Esophagus muscularis mucosa (tissue), 4 donors: ENCODE measurements at places on chromosomes 5 and 9. TPM values are rescaled to one million over a fixed set of nuclear protein-coding genes. Genes with fewer than 3 reads are reported as not detected.

The ZNF883 gene
- total RNA-seq, result 1.7 TPM

The FAM169A gene
- total RNA-seq, result 1.4 TPM

The SLC2A6 gene
- 8.6 TPM for total RNA-seq

GRCh38 chr5:73499756-73500155 lies 1.5 kb downstream of the BTF3 start:
- no peak for DNase-seq

DNA sequence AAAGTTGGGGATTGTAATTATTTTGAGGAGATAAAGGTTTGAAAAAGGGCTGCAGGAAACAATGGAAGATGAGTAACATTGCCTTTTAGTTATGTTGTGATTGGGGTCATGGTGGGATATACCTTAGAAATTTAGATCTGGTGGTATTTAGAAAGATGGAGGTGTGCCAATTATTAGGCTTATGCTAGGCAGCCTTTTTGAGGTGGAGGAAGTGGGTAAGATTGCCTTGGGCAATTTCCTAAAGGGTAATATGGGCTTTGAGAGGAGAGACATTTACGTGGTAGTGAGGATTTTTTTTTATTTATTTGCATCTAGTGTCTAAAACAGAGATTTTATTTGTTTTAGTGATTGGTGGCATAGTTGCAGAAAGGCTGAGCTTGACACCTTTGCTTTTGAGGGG lies 10.5 kb downstream of the HSPA4 start:
- DNase-seq, result no peak

DNA sequence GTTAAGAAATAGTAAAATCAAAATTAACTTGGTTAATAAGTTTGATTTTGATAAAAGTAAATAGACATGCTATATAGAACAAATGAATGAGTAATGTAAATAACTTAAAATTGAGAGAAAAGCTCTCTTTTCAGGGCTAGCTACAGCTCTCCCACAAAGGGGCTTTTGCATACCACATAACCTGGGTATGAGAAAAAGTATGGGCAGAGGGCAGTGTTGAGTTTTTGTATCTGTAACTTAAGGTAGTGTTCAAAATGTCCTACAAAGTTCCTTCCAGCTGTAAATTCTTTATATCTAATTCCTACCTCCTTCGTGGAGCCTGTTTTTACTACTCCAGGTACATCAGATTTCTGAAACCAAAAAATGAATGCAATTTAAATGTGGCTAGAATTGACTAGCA lies 18.9 kb upstream of the TTC33 start:
- no peak for DNase-seq

The CTXN3 gene
- not detected for total RNA-seq

- DNase-seq, result no peak
These were observed 19.7 kb downstream of the IQGAP2 start for GRCh38 chr5:76422742-76423141.

DNA sequence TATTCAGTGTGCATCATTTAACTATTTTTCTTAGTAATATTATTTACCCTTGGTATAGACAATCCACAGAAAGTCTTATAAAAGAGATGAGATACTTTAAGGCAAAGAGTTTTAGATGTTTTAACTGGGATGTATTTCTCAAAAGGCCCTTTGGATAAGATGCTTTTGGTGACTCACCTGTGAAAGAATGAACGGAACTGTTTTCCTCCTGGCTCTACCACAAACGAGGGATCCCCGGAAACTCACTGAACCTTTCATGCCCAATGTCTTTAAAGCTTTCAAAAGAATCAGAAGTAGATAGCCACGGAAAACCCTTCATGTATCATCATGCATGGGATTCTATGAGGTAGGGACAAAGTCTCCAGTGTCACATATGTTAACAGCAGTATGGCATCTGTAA lies 1.6 kb downstream of the ZNF782 start:
- DNase-seq, result no peak

DNA sequence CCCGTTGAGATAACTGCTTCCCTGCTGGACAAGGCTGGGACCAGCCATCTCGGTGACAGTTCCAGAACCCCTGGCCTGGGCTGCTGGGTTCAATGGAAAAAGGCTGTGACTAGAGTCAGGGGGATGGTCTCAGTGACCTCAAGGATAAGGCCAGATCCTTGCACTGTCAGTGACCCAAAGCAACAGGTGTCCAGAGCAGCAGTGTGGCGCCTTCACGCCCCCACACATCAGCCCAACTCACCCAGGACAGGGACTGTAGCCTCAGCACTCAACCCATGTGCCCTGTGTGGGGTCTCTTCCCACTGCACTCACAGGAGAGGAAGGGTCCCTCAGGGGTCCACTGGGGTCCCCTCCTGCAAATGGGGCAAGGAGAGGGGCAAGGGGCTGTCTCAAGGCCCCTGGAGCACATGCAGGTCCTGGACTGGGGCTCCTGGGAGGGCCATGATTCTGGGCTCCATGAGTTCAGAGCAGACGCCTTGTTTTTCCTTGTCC lies 698 bp upstream of the LCN2 start:
- DNase-seq, result no peak

The TRPM3 gene
- total RNA-seq, result 0.13 TPM

- DNase-seq, result no peak
These were observed 38.9 kb downstream of the PAM start for GRCh38 chr5:102794047-102794446.

The PCDHGC5 gene
- 1.3 TPM for total RNA-seq

The MUSK gene
- 1.5 TPM for total RNA-seq

The NPR3 gene
- total RNA-seq, result 2.1 TPM

The CARTPT gene
- total RNA-seq, result 7.4 TPM

DNA sequence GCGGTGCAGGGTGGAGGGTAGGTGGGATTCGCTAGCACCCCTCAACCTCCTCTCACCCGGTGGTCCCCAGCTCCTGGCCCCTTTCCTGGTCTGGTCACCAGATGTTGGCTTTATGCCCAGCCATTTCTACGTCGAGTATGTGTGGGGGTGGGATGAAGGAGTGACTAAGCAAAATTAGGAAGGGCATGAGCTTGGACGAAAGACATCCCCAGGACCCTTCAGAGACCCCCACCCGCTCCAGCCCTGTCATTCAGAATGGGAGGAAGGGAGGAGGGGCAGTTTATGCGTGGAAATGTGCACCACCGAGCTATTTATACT lies 742 bp downstream of the BHMT2 start:
- DNase-seq, result no peak

The IARS1 gene
- total RNA-seq, result 80.6 TPM

The NR6A1 gene
- 1.8 TPM for total RNA-seq

DNA sequence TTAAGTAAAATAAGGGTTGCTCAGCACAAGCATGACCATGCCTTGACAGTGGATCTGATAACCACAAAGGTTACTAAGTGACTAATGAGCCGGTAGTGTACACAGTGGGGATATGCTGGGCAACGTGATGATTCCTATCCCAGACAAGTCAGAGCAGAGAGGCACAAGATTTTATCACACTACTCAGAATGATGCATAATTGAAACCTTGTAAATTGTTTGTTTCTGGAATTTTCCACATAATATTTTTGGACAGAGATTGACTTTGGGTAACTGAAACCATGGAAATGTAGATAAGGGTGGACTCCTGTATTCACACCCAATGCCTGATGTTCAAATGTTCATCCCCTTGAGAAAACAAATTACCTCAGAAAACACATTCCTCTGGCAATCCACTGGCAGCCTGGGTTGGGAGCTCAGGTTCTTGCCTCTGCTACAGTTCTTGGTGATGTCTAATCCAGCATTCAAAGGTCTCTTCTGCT lies 16.2 kb upstream of the ERAP1 start:
- DNase-seq, result no peak

- DNase-seq, result no peak
These were observed 63.6 kb downstream of the PPIC start for GRCh38 chr5:122972877-122973276.

- peak; percentile 74 for DNase-seq
These were observed 100.4 kb downstream of the TRIM36 start for GRCh38 chr5:115069087-115069968.

DNA sequence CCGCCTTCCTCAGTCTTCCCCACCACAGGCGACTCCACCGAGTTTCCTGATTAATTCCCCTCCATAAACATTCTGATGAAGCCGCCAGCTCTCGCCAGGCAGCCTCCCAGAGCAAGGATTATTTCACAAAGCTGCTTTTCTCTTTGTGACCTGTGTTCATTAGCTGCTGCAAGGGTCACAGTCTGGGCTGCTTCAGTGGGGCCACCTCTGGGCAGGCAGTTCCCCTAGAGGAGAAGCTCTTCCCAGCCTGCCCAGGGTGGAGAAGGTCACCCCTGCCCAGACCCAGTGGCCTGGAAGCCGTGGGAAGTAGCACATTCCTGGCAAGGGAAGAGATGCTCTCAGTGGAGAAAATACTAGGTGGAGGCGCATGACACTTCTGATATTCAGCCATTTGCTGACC lies 58.4 kb upstream of the RAPGEF1 start:
- no peak for DNase-seq

GRCh38 chr5:117209479-117209878 lies 634.9 kb upstream of the SEMA6A start:
- no peak for DNase-seq

DNA sequence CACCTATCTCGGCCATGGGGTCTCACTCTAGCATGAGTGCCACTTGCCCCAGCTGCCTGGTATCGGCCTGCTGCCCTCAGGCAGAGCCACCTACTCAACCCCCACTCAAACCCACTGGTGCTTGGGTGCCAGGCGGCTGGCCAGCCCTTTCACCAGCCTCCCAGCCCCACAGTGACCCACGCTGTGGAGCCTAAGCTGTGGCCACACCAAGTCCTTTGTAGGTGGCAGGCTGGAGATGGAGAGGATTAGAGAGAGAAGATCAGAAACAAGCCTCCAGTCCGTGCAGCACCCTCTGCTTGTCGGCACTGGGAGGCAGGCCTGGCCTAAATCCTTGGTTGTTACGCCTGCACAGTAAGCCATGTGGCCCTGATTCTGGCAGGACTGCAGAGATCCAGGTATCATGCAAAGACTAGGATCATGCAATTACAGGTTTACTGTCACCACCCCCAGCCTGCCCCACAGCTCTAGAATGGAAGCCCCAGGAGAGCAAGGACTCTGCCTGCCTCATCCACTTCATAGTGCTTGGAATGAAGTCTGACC lies 171.7 kb downstream of the COL23A1 start:
- DNase-seq, result no peak

DNA sequence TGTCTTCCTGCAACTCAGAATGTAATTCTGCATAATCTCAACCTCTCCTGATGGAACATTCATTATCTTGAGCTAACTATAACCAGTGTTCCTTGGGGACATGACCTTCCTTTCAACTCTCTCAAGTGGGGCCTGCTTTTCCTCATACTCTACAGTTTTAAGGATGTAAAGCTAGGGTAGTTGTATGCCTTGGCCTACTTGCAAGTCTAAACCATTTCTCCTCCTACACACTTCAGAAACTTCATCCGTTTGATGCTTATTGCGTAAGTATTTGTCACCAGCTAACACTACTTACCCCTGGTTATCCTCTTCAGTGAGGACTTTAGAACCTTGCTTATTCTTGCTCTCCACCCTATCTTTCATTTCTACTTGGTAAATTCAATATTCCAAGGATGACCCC lies 548.9 kb downstream of the HINT1 start:
- DNase-seq, result no peak

DNA sequence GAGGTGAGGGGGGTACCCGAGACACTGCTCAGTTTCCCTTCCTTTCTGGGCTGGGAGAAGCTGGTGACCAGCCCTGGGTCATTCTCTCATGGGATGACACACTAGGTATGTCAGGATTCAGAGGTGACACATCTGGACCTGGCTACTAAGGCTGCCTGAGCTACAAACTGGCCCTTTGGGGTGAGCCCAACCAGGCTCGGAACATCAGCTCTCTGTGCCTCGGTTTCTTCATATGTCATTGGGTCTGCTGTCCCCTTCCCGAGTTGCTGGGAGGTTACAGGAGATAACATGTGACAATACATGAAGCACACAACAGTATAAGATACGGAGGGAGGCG lies 11.8 kb downstream of the CARD19 start:
- DNase-seq, result no peak

The ZBTB34 gene
- 12.7 TPM for total RNA-seq

The BAAT gene
- total RNA-seq, result not detected

GRCh38 chr5:5969942-5970483 lies 408.3 kb downstream of the MED10 start:
- no peak for DNase-seq

GRCh38 chr5:80216753-80217596 lies 38.9 kb downstream of the SERINC5 start:
- no peak for DNase-seq

The ZFP62 gene
- total RNA-seq, result 19.5 TPM

GRCh38 chr5:157236423-157236822 lies 29.5 kb upstream of the CYFIP2 start:
- no peak for DNase-seq

The GPR150 gene
- total RNA-seq, result 0.92 TPM

DNA sequence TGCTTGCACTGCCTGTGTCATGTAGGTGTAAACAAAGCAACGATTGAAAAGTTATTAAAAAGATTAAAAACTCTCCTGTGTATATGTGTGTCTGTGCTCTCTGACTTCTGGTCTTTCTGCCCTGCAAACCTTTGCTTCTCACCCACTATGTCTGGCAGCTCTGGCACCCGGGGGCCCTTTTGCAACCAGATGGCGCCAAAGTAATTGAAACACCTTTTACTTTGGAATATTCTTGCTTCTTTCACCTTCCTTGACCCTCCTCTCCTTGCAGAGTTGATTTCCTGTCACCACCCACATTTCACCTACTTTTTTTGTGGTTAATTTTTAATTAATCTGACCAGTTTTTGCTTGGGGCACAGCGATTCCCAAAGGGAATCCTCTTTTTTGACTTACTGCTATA lies 275.5 kb downstream of the ARHGEF28 start:
- DNase-seq, result no peak

The DEPDC1B gene
- total RNA-seq, result 0.57 TPM

DNA sequence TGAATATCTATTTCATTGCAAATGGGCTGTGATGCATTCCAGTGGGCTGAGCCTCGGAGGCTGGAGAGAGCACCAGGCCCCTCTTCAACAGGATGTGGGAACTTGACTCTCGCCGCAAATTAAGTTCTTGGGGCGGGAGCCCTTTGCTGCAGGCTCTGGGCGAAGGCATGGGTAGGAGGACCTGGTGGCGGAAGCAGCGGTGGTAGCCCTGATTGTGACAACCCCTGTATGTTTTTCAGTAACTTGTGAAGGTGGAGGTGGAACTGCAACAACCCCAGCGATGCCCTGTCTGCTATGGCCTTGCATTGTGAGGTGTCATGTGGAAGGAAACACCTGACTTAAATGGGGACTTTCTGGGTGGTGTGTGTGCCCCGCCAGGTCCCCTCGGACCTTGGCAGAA lies 9.4 kb downstream of the FYB1 start:
- DNase-seq, result no peak

The RAB24 gene
- 29.5 TPM for total RNA-seq

The MRPS30 gene
- total RNA-seq, result 47.8 TPM

DNA sequence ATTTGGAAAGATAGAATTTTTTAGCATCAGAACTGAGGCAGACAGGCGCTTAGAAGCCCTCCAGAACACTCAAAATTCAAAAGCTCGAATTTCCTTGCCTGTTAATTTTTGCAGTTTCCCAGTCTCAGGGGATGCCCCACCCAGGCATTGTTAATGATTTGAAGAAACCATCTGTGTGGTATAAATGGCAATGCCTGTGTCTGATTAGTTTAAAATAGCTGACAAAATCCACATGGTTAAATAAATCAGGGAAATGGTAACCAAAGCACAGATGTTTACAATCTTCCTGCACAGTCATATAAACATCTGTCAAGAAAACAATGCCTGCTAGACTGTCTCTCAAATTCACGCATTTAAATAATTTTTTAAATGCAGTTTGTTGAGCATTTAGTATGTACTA lies 185.2 kb upstream of the RGMB start:
- no peak for DNase-seq

GRCh38 chr5:161539016-161539415 lies 7.5 kb downstream of the GABRB2 start:
- no peak for DNase-seq

GRCh38 chr9:131238402-131239021 lies 37.8 kb downstream of the FAM78A start:
- DNase-seq, result no peak

GRCh38 chr5:158756871-158757270 lies 342.8 kb downstream of the EBF1 start:
- no peak for DNase-seq
